Thoracic aorta (tissue), 2 donors: ENCODE measurements at places on chromosomes 1 and 21.

- no peak overlapping the region for H3K4me3 ChIP-seq
- H3K36me3 ChIP-seq: no peaks in the 10 kb centered on the region
- no peaks in the 10 kb centered on the region for H3K27me3 ChIP-seq
- no peak overlapping the region for H3K27ac ChIP-seq
- no peak for DNase-seq
Measured at GRCh38 chr1:89780721-89781120, 40.1 kb upstream of the LRRC8D start.

GRCh38 chr1:198887866-198888265 is 249.0 kb downstream of the PTPRC start:
- no peak for DNase-seq
- H3K27ac ChIP-seq: no peak overlapping the region
- H3K36me3 ChIP-seq: no peaks in the 10 kb centered on the region
- no peak overlapping the region for H3K4me3 ChIP-seq
- no peaks in the 10 kb centered on the region for H3K4me1 ChIP-seq

DNA sequence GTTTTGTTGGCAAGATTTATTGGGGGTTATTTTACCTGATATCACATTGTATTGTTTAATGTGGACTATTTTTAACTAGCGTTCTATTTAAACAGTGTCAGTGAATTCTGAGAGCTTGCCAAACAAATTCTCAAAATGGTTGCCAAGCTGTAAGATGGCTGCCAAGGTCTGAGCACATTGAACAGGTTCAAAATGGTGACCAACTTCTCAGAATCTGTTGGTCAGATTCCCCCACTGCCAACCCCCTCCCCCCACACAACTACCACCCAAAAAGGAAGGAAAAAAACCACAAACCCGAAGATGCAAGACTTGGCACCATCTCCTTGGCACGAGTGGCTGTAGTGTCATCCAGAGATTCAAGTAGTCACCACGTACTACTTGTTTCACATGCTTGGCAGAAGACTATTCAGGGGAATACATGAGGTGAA is 159.1 kb downstream of the NFIA start:
- H3K4me1 ChIP-seq: peaks cover 32% of the 10 kb centered on the region
- H3K27ac ChIP-seq: peak overlapping the region; percentile 69
- peak overlapping the region; percentile 64 for H3K4me3 ChIP-seq
- H3K27me3 ChIP-seq: no peaks in the 10 kb centered on the region
- no peaks in the 10 kb centered on the region for H3K36me3 ChIP-seq

GRCh38 chr1:65512967-65513780 is 92.7 kb downstream of the LEPR start:
- H3K4me3 ChIP-seq: no peak overlapping the region
- H3K27me3 ChIP-seq: no peaks in the 10 kb centered on the region
- no peak for DNase-seq
- peaks cover 41% of the 10 kb centered on the region for H3K4me1 ChIP-seq
- H3K27ac ChIP-seq: no peak overlapping the region

DNA sequence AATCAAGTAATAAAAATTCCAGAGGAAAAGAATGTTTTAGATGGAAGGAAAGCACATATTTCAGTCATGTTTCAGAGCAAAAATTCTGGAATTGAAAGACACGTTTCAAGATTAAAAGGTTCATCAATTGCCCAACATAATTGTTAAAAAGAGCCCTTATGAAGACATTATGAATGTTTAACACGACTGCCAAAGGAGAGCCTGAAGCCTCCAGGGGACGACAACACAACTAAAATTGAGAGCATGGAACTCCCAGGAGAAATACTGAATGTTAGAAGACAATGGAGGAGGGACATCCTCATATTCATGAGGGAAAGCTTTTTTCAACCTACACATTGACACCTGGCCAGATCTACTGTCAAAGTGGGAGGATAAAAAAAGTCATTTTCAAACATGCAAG is 16.0 kb downstream of the OR2T11 start:
- H3K4me1 ChIP-seq: no peaks in the 10 kb centered on the region
- H3K27ac ChIP-seq: no peak overlapping the region
- H3K4me3 ChIP-seq: no peak overlapping the region
- no peaks in the 10 kb centered on the region for H3K27me3 ChIP-seq

DNA sequence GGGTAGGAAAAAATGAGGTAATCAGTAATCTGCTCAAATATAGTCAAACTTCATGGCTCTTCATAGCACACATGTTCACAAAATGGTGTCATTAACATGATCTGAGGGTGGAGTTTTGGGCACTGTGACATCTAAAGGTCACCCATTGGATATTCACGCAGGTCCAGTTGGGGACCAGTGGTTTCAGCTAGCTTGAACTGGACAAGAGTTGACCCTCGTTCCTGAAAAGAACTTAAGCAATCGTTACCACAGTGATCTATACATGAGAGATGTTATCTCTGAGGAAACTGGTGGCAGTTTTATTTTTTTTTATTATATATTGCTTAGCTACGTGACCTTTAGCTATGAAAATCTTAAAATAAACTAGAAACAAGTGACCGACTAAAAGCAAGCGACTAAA is 3.0 kb upstream of the OR2C3 start:
- no peak overlapping the region for H3K27ac ChIP-seq
- DNase-seq: no peak
- no peaks in the 10 kb centered on the region for H3K27me3 ChIP-seq
- H3K36me3 ChIP-seq: no peaks in the 10 kb centered on the region
- no peak overlapping the region for H3K4me3 ChIP-seq

GRCh38 chr1:229563701-229564100 is 5.2 kb upstream of the ABCB10 start:
- peak overlapping the region; percentile 55 for H3K4me3 ChIP-seq
- H3K36me3 ChIP-seq: no peaks in the 10 kb centered on the region
- peaks cover 34% of the 10 kb centered on the region for H3K4me1 ChIP-seq
- peak overlapping the region; percentile 74 for H3K27ac ChIP-seq
- no peaks in the 10 kb centered on the region for H3K27me3 ChIP-seq

- H3K27me3 ChIP-seq: no peaks in the 10 kb centered on the region
- DNase-seq: no peak
- H3K4me3 ChIP-seq: no peak overlapping the region
Measured at GRCh38 chr1:12185918-12186678, 19.3 kb downstream of the TNFRSF1B start.

DNA sequence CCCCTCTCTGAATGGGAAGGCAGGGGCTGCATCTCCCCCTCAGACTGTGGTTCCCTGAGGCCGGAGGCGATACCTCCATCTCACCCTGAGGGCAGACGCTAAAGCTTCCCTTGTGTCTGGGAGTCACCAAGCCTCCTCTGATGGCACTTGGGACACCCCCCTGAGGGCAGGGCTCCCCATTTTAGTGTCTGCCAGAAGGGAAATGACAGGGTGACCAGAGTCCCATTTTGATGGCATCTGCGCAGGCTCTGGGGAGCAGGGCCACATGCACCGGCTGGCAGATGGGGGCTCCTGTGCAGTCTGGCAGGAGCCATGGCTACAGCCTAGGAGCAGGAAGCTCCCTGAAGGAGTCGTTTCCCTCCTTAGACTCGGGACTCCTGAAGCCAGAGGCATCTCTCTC is 1.7 kb downstream of the S100A2 start:
- H3K27ac ChIP-seq: peak overlapping the region; percentile 27
- H3K36me3 ChIP-seq: no peaks in the 10 kb centered on the region
- peaks cover 39% of the 10 kb centered on the region for H3K4me1 ChIP-seq
- DNase-seq: no peak
- H3K27me3 ChIP-seq: no peaks in the 10 kb centered on the region

DNA sequence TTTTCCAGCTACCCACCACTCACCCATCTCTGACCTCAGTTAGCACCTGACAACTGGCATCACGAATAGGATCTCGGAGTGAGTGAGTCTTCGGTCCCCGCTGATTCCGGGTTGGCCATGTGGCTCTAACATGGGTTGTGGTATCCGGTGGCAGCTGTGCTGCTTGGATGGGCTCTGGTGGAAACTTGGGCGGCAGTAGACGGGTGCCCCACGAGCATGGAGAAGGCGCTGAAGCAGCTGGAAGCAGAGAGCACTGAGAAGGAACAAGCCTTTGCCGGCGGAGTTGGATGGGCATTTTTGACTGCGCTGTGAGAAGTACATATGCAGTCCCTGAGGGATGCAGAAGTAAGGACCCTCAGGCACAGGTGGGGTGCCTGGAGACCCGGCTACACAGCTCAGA is 1044.0 kb upstream of the ADGRL4 start:
- no peaks in the 10 kb centered on the region for H3K27me3 ChIP-seq
- H3K4me1 ChIP-seq: no peaks in the 10 kb centered on the region
- H3K27ac ChIP-seq: no peak overlapping the region
- no peak overlapping the region for H3K4me3 ChIP-seq

DNA sequence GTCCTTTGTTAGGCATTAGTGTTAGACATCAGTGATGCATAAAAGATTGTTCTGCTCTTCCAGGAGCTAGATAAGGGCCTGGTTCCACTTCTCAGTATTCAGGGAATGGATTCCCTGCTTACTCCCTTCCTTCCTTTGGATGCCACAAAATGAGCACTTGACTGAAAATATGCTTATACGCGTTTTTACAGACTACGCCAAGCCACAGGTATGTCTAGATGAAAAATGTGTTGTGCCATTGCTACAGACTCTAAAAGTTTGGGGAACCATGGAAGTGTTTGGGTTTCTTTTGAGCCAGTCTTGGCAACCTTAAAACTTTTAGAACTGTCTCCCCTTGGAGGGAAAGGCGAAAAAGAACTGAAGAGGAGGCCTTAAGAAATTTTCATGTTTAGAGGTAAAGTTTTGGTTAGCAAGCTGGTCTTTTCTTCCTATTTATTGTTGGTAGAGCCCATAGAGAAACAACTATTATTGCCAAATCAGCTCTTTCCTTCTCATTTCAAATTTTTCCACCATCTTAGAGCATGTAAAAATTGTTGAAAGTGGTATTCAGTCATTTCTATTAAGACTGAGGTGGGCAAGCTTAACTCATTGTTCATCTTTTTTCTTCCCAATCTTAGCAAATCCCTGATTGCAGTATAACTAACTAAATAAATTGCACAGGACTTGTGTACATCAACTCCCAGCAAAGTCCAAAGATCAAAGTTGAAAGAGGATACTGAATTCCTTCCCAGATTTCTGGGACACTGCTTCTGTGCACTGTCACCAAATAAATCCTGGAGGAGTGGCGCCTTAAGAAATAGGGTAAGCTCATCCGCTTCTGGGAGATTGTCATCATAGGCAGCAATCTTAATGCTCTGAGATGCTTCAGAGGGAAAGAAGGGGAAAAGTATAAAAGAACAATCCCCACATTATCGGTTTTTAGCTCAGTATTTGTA is 18.9 kb downstream of the FGGY start:
- peak overlapping the region; percentile 72 for H3K27ac ChIP-seq
- no peaks in the 10 kb centered on the region for H3K4me1 ChIP-seq
- no peaks in the 10 kb centered on the region for H3K36me3 ChIP-seq
- peak overlapping the region; percentile 61 for H3K4me3 ChIP-seq
- no peak for DNase-seq

GRCh38 chr1:30523055-30524020 is 200.0 kb downstream of the MATN1 start:
- no peak for DNase-seq
- H3K27me3 ChIP-seq: no peaks in the 10 kb centered on the region
- no peak overlapping the region for H3K4me3 ChIP-seq
- no peaks in the 10 kb centered on the region for H3K36me3 ChIP-seq
- H3K27ac ChIP-seq: no peak overlapping the region

DNA sequence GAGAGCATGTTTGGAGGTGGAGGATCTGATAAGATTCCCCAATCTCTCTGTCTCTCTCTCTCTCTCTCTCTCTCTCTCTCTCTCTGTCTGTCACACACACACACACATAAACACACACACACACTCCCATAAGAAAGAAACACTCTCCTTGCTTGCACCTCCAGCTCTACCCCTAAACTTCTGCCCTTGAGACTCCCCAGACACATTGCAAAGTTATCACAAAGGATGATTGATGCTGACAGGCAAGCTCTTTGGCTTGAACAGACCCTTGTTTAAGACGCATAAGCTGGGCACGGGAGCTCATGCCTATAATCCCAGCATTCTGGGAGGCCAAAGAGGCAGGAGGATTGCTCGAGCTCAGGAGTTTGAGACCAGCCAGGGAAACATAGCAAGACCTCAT is 78.2 kb downstream of the NAV1 start:
- H3K27ac ChIP-seq: no peak overlapping the region
- H3K27me3 ChIP-seq: no peaks in the 10 kb centered on the region
- H3K4me1 ChIP-seq: no peaks in the 10 kb centered on the region
- no peaks in the 10 kb centered on the region for H3K36me3 ChIP-seq

DNA sequence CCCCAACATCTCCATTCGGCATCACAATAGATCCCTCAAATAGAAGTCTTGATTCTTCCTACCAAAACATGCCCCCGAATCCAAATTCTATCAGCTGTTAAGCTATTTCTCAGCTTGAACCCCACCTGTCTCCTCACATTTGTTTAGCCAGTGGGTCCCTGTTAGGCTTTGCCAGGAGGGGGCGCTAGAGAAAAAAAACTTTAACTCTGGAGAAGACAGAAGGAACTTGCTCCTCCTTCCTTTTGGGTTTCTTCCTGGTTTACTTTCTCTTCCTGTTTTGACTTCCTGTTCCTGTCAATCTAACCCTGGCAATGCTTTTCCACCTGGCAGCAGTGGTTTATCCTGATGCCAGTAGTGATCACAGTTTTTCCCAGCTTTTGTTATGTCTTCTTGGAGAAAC is 95.6 kb upstream of the KCNK1 start:
- H3K27me3 ChIP-seq: no peaks in the 10 kb centered on the region
- H3K4me3 ChIP-seq: no peak overlapping the region
- DNase-seq: no peak
- H3K27ac ChIP-seq: no peak overlapping the region

DNA sequence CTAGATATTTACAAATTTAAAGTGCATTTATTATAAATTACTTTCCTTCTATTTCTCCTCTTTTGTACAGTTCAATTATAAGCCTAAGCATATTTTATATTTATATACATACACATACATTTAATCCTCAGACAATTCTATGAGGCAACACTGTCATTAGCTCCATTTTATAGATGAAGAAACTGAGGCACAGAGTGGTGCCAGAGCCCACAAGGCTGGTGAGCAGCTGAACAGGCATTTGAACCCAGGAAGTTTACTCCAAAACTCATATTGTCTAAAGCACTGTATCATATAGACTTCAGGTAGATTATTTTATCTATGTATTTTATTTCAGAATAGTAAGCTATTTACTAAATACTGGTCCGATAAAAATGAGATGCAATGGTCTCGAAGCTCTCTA is 52.3 kb downstream of the PTP4A2 start:
- no peaks in the 10 kb centered on the region for H3K36me3 ChIP-seq
- no peaks in the 10 kb centered on the region for H3K27me3 ChIP-seq
- no peak overlapping the region for H3K27ac ChIP-seq
- H3K4me1 ChIP-seq: peaks cover 9% of the 10 kb centered on the region

GRCh38 chr1:157095091-157095490 is 4.5 kb downstream of the ETV3L start:
- no peaks in the 10 kb centered on the region for H3K27me3 ChIP-seq
- DNase-seq: no peak
- H3K4me3 ChIP-seq: no peak overlapping the region
- no peak overlapping the region for H3K27ac ChIP-seq
- no peaks in the 10 kb centered on the region for H3K36me3 ChIP-seq
- H3K4me1 ChIP-seq: peaks cover 3% of the 10 kb centered on the region

DNA sequence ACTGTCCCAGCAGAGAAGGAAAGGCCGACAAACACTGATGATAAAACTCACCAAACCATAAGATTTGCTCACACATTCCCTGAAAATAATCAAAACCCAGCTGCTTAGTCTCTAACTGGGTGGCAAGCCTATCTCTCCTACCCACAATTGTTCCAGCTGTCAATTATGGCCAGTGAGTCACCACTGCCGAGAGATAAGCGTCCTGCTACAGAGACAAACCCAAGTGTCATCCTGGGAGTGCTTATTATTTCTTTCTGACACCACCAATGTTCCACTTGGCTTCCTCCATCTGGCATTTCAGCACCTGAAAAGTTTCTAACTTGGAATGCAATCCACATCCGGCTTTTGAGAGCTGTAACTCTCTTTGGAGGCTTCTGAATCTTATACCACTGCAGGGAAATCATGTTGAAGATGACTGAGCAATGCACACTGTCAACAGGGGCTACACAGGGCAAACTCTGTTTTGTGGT is 51.5 kb upstream of the VAV3 start:
- no peak overlapping the region for H3K4me3 ChIP-seq
- no peaks in the 10 kb centered on the region for H3K4me1 ChIP-seq
- no peaks in the 10 kb centered on the region for H3K36me3 ChIP-seq
- no peak for DNase-seq
